ENCODE measurements at places on chromosomes 4 and X.

DNA sequence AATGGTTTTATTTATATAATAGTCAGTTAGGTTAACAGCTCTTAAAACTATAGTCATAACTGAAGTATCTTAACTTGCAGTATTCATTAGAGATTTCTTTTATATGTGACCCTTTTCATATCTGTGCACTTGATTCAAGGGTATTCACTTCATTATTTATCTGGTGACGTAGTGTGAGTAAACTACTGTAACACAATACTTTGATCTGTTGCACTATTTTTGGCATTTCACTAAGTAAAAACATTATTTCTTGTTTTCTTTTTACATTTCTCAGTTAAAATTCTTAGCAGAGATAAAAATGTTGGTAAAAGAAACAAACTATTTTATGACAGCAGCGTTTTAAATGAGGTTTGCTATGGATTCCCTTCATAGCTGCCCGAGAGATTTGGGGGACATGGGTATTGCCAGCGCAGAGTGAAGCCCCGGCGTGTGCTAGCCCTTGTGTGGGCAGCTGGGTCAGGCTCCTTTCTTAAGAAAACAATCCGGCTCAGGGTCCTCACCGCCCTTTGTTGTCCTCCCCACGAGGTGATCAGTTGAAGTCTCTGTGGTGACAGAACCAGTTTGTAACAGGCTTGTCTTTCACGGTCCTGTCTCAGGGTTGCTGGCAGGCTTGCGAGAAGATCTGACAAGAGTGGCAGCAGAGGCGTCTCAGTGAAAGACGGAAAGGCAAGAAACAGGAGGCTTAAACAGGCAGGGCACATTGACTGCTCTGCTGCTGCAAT lies 293.4 kb downstream of the BMPR1B start:
- DNase-seq = no peak

- no peak for DNase-seq
Measured at GRCh38 chrX:119041175-119041574, 31.6 kb upstream of the CT47C1 start.

- DNase-seq = no peak
Measured at GRCh38 chr4:138255917-138256597, 13.9 kb upstream of the SLC7A11 start.

- DNase-seq = no peak
Measured at GRCh38 chr4:158873795-158874401, 105.1 kb downstream of the FNIP2 start.

DNA sequence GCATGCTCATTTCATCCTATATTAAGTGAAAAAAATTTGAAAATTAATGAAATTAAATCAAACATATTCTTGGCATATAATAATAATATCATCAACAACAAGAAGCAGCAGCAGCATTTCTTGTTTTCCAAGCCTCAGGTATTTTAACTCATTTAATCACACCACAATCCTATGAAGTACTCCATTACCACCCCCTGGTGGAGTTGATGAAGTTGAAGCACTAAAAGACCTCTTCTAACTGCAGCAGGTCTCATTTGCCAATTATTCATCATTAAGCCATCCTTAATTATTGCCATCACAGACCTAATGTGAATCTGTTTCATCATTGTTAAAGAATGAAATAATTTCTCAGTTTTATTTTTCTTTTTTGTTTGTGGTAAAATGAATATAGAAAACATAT lies 801.4 kb upstream of the GRID2 start:
- DNase-seq = no peak

- DNase-seq = no peak
Measured at GRCh38 chrX:7953446-7953845, 26.2 kb upstream of the PNPLA4 start.

GRCh38 chr4:186659935-186660334 lies 63.7 kb downstream of the FAT1 start:
- DNase-seq = no peak

GRCh38 chr4:130478406-130478805 lies 1382.5 kb downstream of the C4orf33 start:
- no peak for DNase-seq

DNA sequence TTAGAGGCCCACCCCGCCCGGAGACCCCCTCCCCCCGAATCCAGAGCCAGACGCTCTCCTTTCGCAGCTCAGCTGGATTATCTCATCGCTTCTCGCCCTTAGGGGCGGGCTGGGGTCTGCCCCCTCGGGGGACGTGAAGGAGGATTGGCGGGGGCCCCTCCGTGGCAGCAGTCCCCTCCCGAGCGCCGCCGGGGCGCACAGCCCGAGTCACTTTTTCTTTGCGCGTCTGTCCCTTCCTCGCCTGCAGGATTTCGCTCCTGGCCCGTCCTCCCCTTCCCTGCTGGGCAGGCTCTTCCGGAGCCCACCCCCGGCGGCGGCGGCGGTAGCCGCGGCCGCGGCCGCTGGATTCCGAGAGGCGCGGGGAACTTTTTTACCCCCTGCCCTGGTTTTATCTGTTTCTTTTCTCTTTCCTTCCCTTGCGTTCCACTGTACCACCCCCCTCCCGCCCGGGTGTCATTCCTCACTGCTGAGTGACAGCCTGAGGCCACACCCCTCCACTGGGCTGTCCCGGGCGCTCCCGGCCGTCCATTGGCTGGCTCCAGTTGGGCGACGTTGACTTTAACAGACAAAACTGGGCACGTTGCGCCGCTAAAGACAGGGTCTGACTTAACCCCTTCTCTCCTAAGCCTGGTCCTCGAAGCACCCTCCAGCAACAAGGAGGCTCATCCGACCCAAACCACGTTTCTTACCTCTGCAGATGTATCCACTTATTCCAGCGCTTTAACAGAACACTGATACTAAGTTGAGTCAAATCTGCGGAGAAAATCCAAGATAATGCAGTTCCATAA lies 492 bp upstream of the NKX3-2 start:
- DNase-seq = no peak

DNA sequence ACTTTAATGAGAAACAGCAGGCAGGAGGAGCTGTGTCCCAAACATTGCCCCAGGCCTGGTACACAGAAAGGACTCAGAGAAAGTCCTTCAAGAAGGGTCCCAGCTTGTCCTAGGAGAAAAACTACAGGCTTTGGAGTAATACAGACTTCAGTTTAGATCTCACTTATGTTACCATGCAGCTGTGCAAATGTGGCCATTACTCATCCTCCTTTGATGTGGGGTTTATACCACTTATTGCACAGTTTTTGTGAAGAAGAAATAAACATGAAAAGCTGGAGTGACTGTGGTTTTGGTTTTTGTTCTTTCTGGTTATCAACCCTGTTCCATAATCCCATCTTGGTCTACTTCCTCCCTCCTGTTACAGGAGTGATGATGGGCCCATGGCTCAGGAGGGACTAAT lies 8.1 kb upstream of the CYTL1 start:
- no peak for DNase-seq

GRCh38 chrX:2665387-2666304 lies 25.4 kb upstream of the CD99 start:
- no peak for DNase-seq

DNA sequence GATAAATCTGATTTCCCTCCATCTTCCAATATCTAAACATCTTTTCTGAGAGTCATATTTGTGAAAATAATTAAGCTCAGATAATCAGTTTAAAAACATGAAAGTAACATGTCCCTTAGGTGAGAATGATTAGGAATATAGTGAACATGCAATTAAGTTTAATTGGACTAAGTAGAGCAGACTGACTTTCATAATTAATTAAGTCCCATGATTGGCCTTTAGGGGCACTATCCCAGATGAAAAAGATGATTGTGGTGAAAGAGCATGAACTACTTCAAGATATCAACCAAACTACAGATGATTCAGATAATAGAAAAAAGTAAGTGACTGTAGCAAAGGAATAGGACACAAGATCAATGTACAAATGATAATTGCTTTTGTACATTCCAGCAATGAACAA lies 758.8 kb downstream of the STIM2 start:
- no peak for DNase-seq

- DNase-seq = no peak
Measured at GRCh38 chrX:8981723-8982122, 52.2 kb downstream of the FAM9B start.

GRCh38 chr4:169159624-169160171 lies 111.1 kb downstream of the SH3RF1 start:
- no peak for DNase-seq

DNA sequence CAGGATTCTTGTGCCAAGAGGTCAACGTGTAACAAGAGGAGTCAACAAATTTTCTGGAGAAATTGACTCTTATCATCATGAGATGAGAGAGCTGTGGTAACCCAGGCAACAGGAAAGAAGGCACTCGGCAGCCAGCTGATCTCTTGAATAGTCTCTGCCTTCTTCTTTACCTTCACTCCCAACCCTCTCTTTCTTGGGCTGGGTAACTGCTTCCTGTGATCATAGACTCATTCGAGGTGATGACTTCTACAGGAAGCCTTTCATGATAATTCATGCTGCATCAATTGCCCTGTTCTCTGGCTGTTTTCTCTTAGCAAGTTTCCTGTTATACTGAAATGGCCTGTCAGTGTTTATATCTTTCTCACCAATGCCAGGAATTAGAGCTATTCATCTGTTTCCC lies 70.8 kb upstream of the FSTL5 start:
- no peak for DNase-seq

- DNase-seq = no peak
Measured at GRCh38 chrX:9471571-9471985, 6.7 kb downstream of the TBL1X start.

DNA sequence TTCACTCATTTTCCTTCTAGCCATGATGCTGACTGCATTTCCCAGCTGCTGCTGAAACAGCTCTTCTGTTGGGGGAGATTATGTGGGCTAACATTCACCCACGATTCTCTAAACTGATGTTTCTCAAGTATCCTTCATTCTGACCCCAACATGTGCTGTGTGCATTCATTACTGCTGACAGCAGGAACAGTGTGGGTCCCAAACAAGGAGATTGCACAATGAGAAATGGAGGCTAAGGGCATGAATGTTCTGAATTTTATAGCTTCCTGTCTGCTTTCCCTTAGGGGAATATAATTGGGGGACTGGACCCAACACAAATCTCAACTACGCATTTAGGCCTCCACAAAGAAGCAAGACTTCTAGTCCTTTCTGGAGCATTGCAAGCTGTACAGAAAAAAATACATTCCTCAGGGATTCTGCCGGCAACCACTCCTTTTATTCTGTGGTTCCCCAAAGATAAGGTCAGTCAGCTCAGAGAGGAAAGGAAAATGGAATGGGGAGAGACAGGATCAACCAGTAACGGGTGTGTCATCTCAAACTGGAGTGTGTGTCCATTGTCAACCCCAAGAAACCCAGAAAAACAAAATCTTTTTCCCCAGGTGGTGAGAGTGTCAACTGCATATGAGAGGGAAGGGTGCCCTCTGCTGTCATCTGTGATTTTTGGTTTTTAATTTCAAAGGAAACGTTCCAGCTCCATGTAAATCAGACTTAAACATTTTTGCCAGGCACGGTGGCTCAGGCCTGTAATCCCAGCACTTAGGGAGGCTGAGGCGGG lies 81.5 kb upstream of the EGFL6 start:
- no peak for DNase-seq

DNA sequence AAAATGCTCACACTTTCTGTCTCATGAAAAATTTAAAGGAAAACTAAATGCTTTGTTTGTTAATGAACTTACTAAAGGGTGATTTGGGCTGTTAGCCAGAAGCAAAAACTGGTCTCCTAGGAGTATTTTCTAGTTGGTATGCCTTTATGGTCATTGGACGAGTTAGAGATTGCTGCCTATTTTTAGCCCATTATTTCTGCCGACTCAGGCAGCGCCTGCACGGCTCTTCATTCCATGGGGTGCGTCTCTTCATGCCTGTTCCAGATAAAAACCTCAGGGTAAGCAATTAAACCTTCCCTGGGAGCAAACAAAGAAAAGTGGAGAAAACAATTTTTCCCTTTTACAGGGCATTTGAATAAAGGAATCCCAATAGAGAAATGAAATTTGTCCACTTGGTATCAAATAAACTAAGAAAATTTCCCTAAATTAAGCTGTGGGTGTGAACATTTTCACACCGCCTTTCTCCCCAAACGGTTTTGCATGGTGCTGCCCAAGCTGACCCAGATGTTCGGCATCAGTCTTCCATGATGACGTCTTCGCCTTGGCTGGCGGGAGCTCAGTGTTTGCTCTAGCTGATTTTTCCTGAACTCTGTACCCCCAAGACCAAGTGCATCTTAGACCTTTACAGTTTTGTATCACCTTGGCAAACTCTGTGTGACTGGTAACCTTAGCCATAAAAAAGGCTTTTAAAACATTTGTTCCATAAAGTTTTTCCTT lies 61.7 kb upstream of the ADGRG2 start:
- no peak for DNase-seq

GRCh38 chrX:41086627-41086932 lies 1.3 kb downstream of the USP9X start:
- DNase-seq = peak; percentile 50

DNA sequence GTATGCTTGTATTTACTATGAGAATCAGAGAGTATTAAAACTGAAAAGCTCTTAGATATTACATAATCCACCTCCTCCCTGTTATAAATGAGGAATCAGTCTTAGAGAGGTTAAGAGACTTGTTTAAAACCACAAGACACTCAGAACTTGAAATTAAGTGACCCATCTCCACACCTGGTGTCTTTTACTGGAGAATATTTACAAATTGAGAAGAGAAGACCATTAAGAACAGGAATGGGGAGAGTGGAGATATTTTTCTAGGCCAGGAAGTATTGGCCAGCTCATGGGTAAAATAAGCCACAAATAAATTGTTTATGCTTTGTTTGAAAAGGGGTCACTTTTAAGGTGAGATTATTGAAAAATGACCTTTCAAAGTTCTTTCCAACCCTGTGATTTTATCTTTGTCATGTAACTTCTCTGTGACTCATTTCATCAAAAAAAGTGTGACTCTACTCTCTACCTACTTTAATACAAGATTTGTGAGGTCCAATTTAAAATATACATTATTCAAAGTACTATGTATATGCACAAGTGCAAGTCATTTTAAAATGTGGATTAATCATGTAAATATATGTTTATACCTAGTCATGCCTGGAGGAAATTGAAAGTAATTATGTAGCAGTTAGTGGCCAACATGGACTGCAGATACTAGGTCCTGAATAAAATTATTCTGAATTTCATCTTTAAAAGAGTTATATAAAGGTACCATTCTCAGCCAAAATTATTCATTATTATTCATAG lies 15.9 kb upstream of the COX7B2 start:
- DNase-seq = no peak

- DNase-seq = no peak
Measured at GRCh38 chrX:57519578-57520118, 72.2 kb upstream of the ZXDB start.

DNA sequence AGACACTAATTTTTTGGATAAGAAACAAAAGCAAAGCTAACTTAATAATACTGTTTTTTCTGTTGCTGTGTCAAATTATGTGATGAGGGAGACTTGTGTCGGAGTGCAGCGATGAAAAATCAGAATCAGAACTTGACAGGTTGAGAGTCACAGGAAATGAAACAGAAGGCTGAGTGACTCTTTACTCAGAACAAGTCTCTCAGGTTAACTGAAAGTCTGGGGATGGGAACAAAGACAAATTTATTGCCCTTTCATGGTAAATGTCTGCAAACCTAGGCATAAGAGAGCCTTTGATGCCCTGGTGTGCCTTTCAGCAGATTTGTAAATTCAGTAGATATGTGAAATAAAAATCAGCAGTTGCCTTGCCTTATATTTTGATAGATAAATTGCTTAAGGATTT lies 96.0 kb downstream of the ADGRL3 start:
- DNase-seq = no peak
